ENCODE measurements at places on chromosomes 6 and 20. TPM values are rescaled to one million over a fixed set of nuclear protein-coding genes. Genes with fewer than 3 reads are reported as not detected.

Gene PAX1
- not detected for total RNA-seq

Gene CCN6
- not detected for total RNA-seq

Gene RIPOR3
- total RNA-seq: not detected

Gene CTCFL
- total RNA-seq: not detected

- no peak for DNase-seq
Measured at GRCh38 chr6:108711071-108711470, 137.2 kb upstream of the ARMC2 start.

- DNase-seq: no peak
Measured at GRCh38 chr6:78340755-78341154, 526.6 kb upstream of the IRAK1BP1 start.
